ENCODE measurements at places on chromosomes 16 and 17.

- no peak for DNase-seq
These were observed 186.6 kb upstream of the SALL1 start for GRCh38 chr16:51337662-51338061.

GRCh38 chr16:24116989-24117388 is 139.1 kb upstream of the CACNG3 start:
- no peak for DNase-seq

- DNase-seq: peak; percentile 51
These were observed 2.9 kb upstream of the ZSCAN10 start for GRCh38 chr16:3101841-3102470.

- no peak for DNase-seq
These were observed 921.4 kb upstream of the EEF2KMT start for GRCh38 chr16:6018848-6019489.

- DNase-seq: no peak
These were observed 96.4 kb upstream of the SOX9 start for GRCh38 chr17:72024457-72024856.

- no peak for DNase-seq
These were observed 6.0 kb downstream of the DOC2A start for GRCh38 chr16:30004811-30005242.

DNA sequence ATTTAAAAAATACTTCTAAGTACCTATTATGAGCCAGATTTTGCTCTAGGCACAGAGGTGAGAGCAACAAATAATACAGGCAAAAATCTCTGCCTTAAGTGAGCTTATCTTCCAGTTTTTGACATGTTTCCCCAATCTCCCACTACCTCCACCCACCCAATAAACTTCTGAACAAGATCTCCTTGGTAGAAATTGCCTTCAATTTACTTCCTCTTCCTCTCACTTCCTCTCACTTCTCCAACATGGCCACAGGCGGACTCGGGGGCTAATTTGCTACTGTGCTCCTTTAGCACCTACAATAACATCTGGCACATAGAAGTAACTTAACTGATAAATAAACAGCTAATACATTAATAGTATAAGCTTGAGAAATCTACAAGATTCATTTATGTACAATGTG is 82.6 kb downstream of the CACNG1 start:
- no peak for DNase-seq

GRCh38 chr17:56011406-56012131 is 141.7 kb upstream of the ANKFN1 start:
- no peak for DNase-seq

All from right lobe of liver (tissue), 6 donors.